ENCODE measurements at places on chromosomes 7 and 10. TPM values are rescaled to one million over a fixed set of nuclear protein-coding genes. Genes with fewer than 3 reads are reported as not detected.
A peak's percentile ranks its signal among the peaks of the same experiment; 100 is the strongest.

Gene MACROH2A2
- 6.0 TPM for total RNA-seq

Gene MYH16
- total RNA-seq, result not detected

Gene ATP6V0A4
- total RNA-seq, result not detected

Gene PAPOLB
- not detected for total RNA-seq

Gene PDZD8
- 12.7 TPM for total RNA-seq

Gene ACHE
- 0.11 TPM for total RNA-seq

Gene UBE2D4
- 9.6 TPM for total RNA-seq

DNA sequence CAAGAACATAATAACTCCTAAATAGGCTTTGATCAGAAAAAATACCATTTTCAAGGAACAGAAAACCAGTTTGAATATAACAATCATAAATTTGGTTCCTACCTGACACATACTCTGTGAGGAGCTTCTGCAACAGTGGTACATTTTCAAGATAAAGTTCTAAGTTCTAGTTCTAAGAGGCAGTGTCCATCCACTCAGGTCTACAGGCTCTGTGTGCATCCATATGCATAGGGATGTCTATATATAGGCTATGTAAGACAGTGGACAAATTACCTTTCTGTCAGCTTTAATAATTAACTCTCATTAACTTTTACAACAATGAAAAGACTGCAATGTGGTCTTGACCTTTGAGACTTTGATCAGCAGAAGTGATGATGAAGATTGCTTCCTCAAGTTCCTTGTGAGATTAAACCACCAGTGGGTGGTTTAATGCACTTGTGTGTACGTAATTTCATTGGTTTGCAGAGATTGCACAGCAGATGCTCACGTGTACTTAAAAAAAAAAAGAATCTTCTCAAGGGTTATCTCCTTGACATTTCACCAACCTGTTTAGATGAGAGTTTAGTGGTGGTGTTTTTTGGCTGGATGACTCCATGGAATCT is at the start of gene SLC26A3:
SLC26A3 (minus strand) TSS at position 215 of the 602 bp plus-strand sequence. CDS start 8,714 bp downstream, outside the sequence.
- H3K4me3 ChIP-seq, result no peak within 1 kb of the TSS
- no peaks in the 10 kb centered on the region for H3K27me3 ChIP-seq
- DNase-seq, result no peak
- H3K4me1 ChIP-seq, result no peaks in the 10 kb centered on the region
- H3K27ac ChIP-seq, result no peak within 1 kb of the TSS
- H3K36me3 ChIP-seq, result no peaks in the 10 kb centered on the region

GRCh38 chr7:112449353-112449752 is 907 bp upstream of the IFRD1 start:
- H3K36me3 ChIP-seq, result no peaks in the 10 kb centered on the region
- peaks cover 14% of the 10 kb centered on the region for H3K4me1 ChIP-seq
- peak; percentile 5 for DNase-seq

DNA sequence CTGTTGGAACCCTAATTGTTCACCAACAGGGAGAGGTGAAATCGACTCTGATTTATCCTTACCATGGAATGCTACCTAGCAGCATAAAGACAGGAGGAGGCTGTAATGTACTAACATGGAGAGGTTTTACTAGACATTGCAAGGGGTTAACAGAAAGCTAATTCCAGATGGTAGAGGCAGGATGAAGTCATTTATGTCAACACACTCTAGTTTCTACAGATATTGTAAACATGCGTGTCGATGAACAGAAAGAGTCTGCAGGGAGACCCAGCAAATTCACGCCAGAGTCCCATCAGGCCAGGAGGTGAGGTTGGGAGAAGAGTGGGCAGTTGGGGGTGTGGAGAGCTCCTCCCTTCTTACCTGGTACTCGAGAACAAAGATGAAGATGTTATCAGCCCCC is 7.0 kb downstream of the NPC1L1 start:
- no peak overlapping the region for H3K4me3 ChIP-seq
- no peaks in the 10 kb centered on the region for H3K27me3 ChIP-seq
- H3K36me3 ChIP-seq, result no peaks in the 10 kb centered on the region
- H3K27ac ChIP-seq, result no peak overlapping the region

GRCh38 chr7:55286666-55287065 is 78.5 kb upstream of the LANCL2 start:
- H3K36me3 ChIP-seq, result no peaks in the 10 kb centered on the region
- no peak for DNase-seq
- H3K27me3 ChIP-seq, result no peaks in the 10 kb centered on the region
- H3K4me1 ChIP-seq, result no peaks in the 10 kb centered on the region
- no peak overlapping the region for H3K27ac ChIP-seq
- no peak overlapping the region for H3K4me3 ChIP-seq

- DNase-seq, result no peak
- no peak overlapping the region for H3K27ac ChIP-seq
- no peak overlapping the region for H3K4me3 ChIP-seq
- no peaks in the 10 kb centered on the region for H3K36me3 ChIP-seq
- no peaks in the 10 kb centered on the region for H3K4me1 ChIP-seq
- no peaks in the 10 kb centered on the region for H3K27me3 ChIP-seq
These were observed 388.2 kb upstream of the GALNT17 start for GRCh38 chr7:70743531-70744325.

- no peak for DNase-seq
- no peak overlapping the region for H3K27ac ChIP-seq
- H3K4me3 ChIP-seq, result no peak overlapping the region
- H3K4me1 ChIP-seq, result no peaks in the 10 kb centered on the region
These were observed 105.2 kb upstream of the NEBL start for GRCh38 chr10:21002091-21002878.
